ENCODE measurements at places on chromosomes 7 and 10.

DNA sequence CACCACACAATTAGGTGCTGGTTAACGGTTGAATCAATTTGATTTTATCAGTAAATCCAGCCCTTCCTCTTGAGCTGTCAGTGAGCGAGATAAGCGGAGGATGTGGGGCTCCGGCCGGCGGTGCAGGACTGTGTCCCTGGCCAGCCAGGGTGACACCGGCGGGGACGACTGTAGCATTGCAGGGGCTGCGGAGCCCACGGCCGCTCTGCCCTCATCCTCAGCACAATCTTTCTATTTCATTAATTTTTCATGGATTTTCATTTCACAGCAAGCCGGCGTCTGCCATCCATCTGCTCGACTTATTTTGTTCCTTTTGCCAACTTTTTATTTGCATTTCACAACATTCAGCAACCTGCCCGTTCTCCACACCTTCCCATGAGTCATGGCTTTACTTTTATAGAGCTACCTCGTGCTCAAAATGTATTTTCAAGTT lies 4.7 kb downstream of the ADARB2 start:
- no peak for DNase-seq

GRCh38 chr10:111390813-111391563 lies 314.2 kb downstream of the ADRA2A start:
- DNase-seq, result no peak

- DNase-seq, result peak; percentile 49
These were observed 6.0 kb upstream of the TMED4 start for GRCh38 chr7:44587843-44588711.

DNA sequence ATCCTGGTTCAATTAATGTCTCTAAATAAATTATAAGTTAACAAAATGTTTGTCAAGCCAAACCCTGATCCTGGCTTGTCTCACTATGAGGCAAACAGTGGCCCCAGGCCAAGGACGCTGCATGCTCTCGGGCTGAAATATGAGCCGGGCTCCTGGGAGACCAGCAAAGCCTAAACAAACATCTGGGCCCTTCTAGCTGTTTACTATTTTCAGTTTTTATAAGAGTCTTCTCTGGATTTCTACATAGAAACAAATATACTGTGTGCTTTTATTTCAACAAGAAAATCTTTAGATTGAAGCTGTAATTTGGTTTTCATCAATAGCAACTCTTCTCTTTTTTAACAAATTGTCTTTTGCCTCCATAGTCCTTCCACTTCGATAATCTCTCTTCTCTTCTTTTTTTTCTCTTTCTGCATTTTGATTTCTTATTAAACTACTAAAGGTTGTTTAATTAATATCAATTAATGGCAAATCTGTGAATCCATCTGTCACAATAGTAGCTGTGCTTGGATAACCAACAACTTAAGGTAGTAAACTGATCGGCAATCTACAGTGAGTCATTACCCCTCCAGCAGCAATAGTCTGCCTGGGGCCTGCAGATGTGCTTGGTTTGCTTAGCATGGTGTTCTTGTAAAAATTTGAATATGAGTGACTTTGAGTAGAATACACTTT lies 83.3 kb upstream of the DNAJC1 start:
- no peak for DNase-seq

DNA sequence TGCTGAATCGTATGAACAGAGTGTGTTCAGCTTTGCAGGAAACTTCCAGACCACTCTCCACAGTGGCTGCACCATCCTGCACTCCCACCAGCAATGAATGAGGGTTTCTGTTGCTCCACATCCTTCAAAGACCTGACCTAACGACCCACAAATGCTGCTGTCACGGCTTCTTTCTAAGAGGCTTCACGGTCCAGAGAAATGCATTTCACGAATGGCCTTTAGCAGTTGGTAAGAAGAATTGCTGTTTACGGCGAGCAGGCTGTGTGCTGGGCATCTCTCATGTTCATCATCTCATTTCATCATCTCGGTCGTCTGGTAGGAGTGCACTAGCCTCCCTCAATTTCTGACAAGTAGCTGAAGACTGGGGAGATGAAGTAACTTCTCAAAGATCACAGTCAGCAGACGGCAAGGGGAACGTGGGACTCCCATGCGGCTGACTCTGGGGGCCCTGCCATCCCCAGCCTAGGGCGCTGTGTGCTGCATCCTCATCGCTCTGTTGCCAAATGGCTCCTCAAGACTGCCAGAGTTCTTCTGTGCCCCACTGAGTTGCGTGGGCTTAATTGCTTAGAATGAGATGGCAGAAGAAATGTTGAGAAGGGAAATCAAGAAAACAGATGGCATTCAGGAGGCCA lies 72.9 kb downstream of the ADARB2 start:
- DNase-seq, result no peak

DNA sequence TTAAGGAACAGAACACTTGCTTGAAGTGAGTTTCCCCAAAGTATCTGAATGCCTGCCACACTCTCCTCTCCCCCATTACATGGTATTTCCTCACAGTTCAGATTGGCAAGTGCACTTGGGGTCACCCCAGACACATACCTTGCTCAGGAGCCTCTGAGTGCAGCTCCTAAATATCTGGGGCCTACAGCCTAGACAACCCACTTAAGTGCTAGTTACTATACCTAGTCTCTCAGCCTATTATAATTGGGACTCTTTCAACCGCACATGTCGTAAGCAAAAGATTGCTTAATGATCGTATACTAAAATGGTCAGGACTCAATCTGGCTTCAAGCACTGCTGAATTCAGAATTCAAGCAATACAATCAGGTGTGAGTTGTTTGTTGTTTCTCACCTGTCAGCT lies 19.9 kb downstream of the TMEM176B start:
- no peak for DNase-seq

Data from T-helper 17 cell (primary cell).